ENCODE measurements at places on chromosomes 12 and 14.

- DNase-seq = no peak
Measured at GRCh38 chr12:109113661-109114321, 2.6 kb upstream of the ACACB start.

DNA sequence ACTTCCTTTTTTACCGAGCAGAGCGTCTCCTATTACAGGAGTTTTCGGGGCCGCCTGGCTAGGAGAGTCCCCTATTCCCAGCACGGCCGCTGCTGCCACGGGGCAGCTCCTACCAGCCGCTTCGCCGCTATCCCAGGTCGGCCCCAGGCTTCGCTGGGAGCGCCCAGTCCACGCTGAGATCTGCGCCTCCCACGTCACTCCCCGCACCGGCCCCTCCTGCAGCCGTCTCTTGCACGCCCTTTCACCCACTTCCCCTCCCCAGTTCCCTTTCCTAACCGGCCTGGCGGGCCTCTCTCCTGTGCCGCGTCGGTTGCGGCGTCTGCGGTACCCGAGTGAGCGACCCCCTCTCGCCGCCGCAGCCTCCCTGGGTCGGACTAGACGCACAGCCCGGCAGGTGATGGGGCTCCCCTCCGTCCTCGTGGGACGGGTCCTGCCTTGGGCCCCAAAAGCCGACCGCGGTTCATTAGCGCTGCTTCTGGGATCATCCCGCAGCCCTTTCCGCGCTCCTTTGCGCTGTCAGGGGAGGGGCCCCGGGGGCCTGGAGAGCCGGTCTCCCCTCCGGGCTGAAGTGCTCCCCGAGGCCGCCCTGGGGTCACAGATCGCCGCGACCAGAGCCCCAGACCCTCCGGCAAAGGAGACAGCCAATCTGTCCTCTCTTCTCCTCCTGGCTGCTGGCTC is 1318.4 kb downstream of the TMEM121 start:
- DNase-seq = no peak

DNA sequence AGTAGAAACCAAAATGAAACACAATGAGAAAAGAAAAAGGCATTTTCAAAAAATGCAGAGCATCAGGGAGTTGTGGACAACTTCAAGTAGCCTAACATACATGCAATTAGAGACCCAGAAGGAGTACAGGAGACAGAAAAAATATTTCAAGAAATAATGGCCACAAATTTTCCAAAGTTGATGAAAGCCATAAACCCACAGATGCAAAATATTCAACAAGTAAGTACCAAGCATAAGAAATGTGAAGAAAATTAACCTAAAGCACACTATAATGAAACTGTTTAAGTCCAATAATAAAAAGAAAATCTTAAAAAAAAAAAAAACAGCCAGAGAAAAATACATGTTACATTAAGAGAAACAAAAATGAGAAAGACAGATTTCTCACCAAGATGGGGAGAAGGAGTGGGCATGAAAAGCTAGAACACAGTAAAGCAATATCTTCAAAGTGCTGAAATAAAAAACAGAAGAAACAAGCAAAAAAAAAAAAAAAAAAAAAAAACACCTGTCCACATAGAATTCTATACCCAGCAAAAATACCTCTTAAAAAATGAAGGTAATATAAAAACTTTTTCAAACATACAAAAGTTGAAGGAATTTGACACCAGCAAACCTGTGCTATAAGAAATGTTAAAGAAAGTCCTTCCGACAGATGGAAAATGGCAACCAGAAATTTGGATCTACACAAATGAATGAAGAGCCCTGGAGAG is 77.1 kb downstream of the PRKAB1 start:
- no peak for DNase-seq

DNA sequence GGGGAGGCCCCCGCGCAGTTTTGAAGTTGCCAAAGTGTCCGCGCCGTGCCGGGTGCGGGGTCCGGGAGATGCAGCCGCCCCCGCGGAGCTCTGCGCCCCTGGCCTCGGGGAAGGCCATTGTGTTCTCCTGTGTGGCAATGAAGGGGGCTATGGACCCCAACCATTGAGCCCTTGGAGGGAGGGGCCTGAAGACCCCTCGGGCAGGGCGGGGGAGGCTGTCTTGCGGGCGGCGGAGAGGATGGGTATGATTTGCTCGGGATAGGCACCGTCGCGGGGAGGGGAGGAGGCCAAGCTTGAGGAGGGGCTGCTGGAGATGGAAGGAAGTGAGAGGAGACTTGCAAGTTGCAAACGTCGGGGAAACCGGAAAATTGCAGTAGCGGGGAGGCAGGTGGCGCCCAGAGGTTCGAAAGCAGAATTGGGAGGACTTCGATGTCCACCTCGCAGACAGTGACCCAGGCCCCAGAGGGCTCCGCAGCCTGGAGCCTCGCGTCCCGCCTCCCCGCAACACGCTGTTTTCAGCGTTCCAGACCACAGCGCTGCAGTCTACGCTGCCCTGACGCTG is 25.4 kb downstream of the BCL11B start:
- no peak for DNase-seq

DNA sequence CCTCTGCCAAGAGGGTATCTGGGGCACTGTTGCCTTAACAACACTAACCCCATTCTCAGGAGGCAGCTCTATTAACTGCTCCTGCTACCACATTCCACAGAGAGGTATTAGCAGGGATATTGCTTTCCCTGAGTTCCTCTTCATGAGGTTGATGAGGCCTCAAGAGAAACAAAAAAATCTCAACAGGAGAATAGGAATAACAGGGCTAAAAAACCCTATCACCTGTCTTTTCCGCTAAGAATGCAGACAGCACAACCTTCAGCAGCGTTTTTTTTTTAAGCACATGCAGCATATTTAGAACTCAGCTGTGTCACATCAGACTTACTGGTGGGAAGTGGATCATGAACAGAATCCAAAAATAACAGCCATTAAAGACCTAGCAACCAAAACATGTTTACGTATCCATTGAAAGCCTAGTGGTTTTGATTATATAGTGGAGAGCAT is 29.2 kb downstream of the ATF7 start:
- DNase-seq = no peak

GRCh38 chr12:18690653-18691052 is 47.2 kb downstream of the PLCZ1 start:
- DNase-seq = no peak

DNA sequence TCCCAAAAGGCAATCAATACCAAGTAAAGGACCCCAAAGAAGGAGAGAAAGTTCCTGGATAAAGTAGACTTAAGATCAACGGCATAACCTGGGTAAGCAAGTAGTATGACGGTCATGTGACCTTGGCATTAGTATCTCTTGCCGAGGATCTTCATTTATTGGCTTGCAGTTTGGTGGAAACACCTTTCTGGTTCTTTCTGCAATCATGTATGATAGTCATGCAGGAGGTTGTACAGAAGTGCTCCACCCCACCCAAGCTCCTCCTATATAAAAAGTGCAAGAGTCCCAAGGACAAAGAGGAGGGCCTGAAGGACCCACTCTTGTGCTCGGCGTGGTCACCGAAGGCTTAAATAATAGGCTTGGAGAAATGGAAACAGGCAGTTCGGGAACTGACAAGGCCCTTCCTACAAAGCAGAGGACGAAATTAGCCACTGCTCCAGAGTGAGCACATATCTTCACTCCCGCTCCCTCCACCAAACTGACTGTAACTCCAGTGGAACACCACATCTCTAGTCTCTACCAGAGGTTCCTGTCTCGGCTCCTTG is 750 bp downstream of the CS start:
- no peak for DNase-seq

DNA sequence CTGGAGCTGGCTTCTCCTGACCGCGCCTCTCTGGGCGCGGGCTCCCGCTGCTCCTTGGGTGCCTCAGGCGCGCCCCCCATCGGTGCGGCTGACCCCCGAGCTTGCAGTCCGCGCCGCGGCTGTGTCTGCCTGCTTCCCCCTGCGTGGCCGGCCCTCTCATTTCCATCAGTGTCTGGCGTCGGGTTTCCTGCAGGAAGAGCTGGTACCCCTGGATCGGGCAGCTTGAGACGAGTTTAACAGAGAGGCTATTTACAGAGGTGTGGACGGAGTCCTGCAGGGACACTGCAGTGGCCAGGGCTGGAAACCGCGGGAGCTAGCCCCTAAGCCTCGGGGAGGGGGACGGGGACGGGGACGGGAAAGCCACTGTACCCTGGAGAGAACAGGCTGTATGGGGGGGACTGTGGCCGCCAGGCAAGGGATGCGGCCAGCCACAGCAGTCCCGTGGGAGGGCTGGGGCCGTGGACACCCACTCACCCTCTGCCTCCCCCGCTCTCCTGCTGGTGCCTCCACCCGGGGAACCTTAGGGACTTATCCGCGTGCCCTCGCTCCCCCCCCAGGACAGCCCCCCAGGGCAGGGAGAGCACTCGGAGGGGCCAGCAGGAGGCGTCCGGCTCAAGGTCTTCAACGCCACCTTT is 3.7 kb upstream of the CACNA2D4 start:
- no peak for DNase-seq

DNA sequence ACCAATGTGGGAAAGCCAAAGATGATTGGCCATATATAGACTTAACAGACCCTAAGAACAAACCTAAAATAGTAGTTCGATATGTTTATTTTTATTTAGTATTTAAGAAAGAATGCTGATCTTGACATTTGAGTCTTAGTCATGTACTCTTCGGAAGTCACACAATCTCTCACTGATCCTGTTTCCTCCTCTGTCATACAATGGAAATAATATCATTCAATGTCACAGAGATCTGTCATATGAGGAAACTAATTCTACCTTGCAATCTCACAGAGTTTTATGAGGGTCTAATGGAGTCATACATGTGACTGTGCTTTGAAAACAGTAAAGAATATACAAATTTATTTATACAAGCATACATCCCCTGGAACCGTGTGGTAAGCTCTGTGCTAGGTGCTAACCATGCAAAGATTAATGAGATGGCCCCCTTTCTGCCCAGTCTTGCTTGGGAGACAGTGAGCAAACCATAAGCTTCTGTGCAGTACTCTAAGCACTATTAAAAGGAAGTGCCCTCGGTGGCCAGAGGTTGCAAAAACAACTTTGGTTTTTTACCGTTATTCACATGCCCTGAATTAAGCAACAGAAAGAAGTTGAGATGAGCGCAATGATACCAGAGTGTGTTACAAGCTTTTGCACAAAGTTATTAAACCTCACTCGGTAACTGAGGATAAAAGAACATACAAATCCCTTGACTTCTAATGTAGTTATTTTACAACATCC is 1.7 kb upstream of the LIN7A start:
- DNase-seq = no peak

DNA sequence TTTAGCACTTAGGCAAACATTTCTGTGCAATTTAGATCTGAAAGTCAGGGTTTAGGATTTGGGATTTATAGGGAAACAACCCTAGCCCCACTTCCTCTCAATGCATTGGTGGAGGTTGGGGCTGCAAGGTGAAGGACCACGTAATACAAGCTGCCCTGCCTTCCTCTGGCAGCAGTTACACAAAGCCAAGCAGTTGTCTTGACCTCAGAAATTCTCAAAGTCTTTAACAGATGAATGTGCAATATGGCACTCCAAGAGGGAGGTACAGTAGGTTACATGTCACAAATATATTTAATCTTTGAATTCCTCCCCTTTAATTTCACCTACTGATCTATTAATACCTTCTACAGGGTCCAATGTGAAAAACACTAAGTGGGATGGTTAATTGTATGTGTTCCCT is 23.9 kb downstream of the IFNG-AS1 start:
- DNase-seq = no peak

- DNase-seq = no peak
Measured at GRCh38 chr12:25051656-25052195, 102.8 kb upstream of the BCAT1 start.

GRCh38 chr12:123895451-123895850 is 77.2 kb downstream of the CCDC92 start:
- no peak for DNase-seq

DNA sequence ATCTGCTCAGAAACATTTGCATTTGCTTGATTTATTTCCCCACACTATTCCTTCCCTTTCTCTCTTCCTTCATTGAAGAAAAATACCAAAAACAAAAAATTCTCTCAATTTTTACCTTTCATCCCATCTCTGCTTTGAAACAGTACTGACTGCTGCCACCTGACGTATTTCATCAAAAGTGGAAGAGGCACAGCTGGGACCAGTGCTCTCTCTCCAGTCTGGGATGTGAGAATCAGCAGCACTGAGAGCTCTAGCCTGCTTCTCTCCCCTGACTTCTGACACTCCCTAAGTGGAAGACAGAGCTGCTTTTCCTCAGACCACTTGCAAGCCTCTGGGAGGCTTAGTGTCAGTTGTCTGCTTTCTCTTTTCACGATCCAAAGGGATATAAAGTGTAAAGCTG is 36.9 kb downstream of the TTLL5 start:
- DNase-seq = no peak

DNA sequence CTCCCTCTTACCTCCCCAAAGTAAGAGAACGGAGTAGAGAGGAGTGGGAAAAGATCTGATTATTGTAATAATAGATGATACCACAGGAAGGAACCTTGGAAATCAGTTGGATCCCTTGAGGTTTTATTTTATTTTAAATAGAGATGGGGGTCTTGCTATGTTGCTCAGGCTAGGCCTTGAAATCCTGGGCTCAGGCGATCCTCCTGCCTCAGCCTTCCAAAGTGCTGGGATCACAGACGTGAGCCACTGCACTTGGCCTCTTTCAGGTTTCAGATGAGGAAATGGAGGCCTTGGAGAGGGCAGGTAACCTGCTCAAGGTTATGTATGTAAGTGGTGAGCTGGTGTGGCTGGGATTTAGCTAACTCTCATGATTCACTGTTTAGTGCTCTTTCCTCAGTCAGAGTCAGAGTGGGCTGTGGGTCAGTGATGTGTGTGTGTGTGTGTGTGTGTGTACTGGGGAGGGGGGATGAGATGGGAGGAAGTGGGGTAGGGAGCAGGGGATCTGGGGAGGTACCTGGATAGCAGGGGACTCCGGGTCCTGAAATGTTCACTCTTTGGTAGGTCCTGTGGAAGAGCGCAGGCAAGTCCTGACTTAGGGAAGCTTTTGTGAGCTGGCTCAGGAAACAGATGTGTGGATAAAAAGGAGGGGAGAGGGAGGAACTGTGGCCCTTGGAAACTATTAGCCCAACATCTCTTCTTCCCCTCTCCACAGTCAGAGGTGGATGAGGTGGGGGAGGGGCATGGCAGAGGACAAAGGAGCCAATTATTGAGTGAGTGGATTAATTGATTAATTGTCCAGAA is 4.7 kb upstream of the CISTR start:
- no peak for DNase-seq

Measured in HEK293T (cell line).